ENCODE measurements at places on chromosomes 3 and 15.

GRCh38 chr3:73508330-73508954 is 116.3 kb downstream of the PDZRN3 start:
- peak; percentile 89 for DNase-seq

GRCh38 chr15:64934023-64934422 is 22.3 kb downstream of the ANKDD1A start:
- DNase-seq = no peak

DNA sequence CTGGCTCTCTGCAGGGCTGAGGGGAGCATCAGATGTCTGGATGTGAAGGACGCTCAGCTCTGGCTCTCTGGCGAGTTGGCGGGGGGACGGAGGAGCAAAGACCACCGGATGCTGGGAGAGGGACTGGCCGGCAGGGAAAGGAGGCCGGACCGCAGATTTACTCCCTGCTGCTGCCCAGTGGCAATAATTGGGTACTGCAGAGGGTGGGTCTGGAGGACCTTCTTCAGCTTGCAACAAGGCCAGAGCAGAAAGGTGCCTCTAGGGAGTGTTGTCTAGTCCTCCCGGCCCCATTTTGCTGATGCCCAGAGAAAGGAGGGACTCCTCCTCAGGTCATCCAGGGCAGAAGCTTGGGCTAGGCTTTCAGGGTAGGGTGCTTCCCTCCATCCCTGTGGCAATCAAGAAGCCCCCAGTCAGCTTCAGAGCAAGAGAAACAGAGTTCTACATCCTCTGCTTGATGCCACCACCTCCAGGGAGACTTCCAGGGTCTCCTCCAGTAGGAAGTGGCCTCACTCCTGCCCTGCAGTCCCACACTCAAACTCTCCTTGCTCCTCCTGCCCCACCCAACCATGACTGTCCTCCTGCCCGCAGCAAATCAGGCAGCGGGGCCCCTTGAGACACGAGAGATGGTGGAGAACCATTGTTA is 20.3 kb upstream of the CSPG4 start:
- DNase-seq = peak; percentile 84

DNA sequence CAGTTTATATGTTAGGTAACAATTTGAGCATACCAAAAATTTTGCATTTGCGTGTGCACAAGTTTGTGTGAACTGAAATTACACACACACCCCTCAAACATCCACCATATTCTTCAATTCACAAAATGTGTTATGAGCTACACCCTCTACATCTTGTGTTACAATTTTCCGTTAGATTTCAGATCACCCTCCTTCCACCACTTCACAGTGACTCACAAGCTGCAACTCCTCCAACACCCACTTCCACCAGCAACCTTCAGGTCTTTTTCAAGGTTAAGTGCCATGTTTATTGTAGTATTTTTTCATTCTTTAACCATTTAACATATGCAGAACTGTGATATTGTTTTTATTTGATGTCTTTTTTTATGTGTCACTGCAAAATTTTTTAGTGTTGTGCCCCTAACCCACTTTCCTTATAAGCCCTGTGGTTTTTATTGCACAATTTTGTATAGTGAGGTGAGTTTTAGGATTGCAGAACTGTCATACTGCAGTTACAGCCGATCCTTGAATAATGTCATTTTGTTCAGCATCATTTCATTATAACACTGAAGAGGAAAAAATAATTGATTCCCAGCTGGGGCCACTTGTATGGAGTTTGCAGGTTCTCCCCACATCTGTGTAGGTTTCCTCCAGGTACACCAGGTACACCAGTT is 148.9 kb downstream of the PLCL2 start:
- no peak for DNase-seq

DNA sequence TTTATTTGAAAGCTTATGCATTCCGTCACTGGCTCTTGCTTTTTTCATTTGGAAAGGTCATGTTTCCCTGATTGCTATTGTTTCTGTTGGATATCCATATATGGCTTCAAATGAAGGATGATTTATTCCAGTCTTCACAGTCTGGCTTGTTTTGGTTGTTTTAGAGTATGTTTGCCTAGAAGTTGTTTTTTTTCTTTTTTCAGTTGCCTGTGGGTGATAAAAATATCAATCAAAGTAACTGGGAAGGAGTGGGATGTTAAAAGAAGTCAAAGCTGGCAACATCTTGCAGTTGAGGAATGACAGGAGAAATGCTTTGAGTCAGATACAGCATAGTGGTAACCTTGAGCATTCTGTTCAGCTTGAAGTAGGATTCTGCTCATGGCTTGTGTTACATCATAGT is 610.5 kb downstream of the PLOD2 start:
- no peak for DNase-seq

DNA sequence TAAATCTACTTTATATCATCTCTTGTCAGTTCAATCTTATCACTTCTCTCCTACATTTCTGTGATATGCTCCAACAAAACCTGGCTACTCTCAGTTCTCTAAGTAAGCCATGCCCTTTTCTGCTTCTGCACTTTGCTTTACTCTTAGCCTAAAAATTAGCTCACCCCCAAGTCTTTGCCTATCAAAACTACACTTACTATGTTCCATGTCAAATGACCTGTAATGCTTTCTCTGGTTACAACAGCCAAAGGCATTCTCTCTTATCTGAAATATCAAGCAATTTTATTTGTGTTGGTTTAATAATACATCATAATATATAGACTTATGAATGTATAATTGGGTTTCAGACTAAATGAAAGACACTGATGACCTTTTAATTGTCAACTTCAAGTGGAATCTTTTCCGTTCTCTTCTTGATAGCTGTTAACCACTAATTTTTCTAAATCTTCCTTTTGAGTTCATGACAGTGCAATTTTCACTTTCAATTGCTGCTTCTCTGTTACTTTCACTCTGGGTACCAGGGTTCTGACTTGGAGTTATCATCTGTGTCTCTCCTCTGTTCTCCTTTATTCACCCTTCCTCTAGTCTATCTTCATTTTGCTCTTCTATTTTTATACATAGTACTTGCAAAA is 619.0 kb upstream of the GOLIM4 start:
- DNase-seq = no peak

DNA sequence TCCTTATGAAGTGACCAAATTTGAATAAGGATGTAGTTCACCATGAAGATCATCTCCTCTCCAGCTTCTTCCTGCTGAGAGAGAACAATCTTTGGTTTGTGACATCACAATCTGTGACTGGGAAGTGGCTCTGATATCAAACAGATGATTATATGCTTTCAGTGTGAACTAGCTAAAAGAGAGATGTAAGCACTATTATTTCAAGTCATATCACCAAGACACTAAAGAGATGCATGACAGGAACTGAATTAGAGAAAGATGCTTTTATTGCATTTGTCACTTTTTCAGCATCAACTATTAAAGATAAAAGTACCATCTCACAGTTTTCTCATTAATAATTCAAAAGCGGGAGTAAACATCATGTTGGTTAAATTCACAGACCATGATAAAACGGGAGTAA is 3.5 kb downstream of the CHRM5 start:
- DNase-seq = no peak

GRCh38 chr3:131314318-131314717 is 67.3 kb upstream of the NUDT16 start:
- no peak for DNase-seq

GRCh38 chr3:79203144-79203519 is 564.7 kb downstream of the ROBO1 start:
- DNase-seq = no peak

- no peak for DNase-seq
Measured at GRCh38 chr3:22265403-22265802, 514.4 kb upstream of the ZNF385D start.

DNA sequence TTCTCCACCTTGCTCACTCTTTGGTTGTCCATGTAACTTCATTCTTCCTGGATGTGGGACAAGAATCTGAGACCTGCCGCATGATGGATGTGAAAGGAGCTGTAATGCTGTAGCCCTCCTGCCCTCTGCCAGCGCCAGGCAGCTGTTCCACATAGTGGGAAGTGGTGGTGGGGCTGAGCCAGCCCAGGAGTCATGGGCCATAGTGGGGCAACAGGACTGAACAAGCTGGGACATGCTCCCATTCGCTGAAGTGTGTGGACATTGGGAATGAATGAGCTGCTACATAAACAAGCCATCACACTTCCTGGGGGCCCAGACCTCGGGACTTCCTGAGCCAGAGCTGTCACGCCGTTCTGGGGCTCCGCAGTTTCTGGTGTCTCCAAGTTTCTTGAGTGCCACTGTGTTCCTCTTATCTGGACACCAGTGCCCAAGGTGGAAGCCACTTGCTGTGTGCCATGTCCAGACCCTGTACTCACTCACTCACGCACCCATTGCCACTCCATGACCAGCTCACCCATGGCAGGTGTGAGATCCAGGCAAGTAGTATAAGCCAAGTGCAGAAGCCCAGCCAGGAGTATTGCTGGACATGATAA is 624.3 kb upstream of the EPHA6 start:
- no peak for DNase-seq

DNA sequence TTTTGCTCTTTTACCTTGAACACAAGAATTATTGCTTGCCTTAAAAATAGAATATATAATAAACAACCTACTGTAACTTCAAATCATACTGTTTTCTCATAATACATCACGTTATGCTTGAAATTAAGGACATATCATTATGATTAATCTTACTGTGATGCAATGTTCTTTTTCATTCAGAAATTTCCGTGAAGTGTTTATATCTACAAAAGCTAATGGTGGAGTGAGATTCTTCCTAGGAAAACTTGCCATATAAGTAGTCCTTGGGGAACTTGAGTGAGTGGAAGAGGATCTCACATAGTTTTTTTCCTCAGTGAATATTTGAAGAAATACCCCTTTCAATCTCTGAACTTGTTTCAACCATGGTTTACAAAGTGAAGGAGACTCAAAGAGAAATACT is 498.7 kb upstream of the CBLB start:
- no peak for DNase-seq

DNA sequence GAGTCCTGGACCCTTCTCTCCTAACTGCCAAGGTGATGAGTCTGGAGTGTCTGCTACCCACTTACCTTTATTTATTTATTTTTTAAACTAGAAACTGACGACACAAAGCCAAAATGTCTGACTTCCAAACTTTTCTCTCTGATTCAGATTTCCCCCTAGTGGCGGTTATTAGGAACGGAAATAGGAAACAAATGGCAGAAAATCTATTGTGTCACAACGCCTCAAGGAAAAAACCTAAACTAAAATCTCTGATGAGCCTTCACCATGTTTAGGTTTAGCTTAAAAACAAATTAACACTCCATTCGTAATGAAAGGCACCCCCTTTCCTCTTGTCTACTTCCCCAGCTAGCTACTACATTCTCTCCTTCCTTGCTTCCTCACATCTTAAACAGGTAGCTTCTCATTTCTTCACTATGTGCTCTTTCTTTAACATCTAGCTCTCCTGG is 94.0 kb upstream of the MEX3B start:
- DNase-seq = peak; percentile 63

GRCh38 chr3:101379658-101380376 is 59.4 kb upstream of the IMPG2 start:
- DNase-seq = no peak

DNA sequence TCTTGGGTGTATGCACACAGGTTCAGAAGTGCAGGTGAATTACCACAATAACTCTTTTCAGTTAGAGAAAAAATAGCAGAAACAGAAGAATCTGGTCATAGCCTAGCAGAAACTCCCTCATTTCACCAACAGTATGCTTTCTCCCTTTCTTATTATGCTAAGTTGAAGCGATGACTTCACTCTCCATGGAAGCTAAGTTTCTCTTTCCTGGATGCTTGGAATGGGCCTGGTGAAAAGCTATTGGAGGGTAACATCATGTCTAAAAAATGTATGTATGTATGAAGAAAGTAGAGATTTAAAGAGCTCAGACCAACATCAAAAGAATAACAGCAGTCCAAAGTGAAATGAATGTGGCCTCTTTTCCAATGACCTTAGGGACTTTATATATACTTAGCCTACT is 145.5 kb downstream of the TIGIT start:
- no peak for DNase-seq

DNA sequence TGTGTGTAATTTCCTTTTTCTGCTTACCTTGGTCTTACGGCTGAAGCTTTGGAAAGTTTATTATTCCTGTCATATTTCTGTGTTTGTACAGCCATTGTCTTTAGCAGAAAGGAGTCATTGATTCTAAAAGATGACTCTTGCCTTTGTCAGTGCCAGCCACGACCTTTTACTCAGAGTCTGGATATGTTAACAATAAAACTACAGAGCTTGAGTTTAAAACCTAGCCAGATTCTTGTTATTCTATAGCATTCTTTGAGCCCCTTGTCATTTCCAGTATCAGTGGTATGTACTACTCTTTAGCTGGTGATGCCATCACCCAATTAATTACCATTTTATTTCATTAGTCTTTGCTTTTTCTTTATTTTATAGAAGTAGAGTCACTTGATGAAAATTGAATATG is 142.4 kb downstream of the TCF12 start:
- no peak for DNase-seq

DNA sequence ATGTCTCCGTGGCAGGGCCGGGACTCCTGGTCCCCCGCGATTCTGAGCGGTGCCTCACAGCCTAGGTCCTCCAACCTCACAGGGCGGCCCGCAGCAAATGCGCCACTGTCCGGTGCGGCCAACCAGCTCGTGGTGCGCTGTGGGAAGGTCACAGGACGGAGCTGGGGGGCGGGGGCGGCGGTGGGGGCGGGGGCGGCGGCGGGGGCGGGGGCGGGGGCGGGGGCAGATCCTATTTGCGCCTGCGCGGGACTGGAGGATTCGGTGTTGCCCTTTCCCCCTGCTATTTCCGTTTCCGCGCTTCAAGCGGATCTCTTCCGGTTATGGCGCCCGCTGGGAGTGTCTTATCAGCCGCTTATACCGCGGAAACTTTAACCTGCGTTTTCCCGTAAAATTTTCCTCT is 106.7 kb upstream of the SNRPN start:
- peak; percentile 81 for DNase-seq

- DNase-seq = no peak
Measured at GRCh38 chr3:138412821-138413551, 21.4 kb upstream of the ESYT3 start.

DNA sequence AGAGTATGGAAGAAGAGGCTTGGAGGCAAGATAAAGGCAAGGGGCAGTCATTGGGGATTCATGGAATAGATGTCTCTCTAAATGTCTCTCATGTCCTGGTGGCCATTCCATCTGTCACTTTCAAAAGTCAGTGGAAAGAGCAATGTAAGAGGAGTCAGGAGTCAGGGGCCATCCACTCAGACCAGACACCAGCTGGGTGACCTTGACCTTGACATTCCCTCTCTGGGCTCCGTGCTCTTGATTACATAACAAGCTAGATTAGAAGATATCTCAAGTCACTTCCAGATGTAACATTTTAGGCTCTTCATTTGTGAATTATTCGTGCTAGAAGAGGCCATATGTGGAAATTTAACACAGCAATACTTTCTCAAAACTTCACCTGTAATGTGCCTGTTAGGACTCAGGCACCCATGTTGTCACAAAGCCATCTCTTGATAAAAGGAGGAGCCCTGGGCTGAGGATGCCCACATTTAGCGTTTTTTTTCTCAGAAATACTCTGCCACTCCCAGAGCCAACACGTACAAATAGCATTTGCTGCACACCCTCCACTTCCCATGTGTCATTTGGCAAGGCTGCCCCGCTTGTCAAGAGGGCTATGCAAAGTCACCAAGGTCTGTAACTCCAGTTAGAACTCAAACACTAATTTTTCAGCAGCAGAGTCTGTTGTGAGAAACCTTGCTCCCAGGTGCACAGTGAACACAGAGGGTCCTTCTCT is 321.7 kb downstream of the RORA start:
- no peak for DNase-seq

All from hepatocyte (in vitro differentiated cells).